Transverse colon (tissue), 4 donors: ENCODE measurements at places on chromosomes 13 and 19.
A peak's percentile ranks its signal among the peaks of the same experiment; 100 is the strongest.

GRCh38 chr19:31356587-31357314, 7.5 kb upstream of the TSHZ3 start:
- DNase-seq: peak; percentile 24

GRCh38 chr19:49065905-49066512, 1.4 kb upstream of the NTF4 start:
- DNase-seq: no peak

- no peak for DNase-seq
These were observed 6.1 kb downstream of the PTGIR start for GRCh38 chr19:46618670-46619231.

- no peak for DNase-seq
These were observed 40.6 kb downstream of the DCLK1 start for GRCh38 chr13:36090592-36090991.

DNA sequence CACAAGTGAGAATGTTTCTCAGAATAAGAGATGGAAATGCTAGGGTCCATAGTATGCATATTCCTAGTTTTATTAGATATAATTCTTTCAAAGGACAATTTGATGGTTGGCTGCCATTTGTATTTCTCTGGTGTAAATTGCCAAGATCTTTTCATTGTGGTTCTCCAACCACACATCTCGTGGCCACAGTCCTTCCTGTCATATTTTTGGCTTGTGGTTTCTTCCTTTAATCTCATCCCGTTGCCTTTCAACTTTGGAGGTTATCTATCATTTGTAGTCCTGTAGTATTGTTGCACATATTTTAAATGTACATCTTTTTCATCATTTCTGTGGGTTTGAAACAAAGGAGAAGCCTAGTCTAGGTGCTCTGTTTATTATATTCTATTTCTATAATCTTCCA, 61.2 kb downstream of the WASF3 start:
- no peak for DNase-seq

DNA sequence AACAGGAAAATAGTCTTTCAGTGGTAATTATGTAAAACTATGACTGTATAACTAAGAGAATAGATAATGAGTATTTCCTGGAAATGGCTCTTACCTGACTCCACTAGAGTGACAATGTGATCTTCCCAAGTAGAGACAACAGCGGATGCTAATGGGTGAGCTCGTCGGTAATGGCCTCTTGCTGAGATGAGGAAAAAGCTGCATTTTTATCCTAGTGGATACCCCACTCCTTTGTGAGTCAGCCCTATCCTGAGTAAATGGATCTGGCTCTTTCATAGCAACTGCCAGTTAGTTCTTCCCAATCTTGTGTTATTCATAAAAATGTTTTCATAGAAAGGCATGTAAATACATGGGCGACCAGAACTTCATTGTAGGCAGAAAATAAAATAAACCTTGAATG, 299.5 kb downstream of the NALCN start:
- no peak for DNase-seq

DNA sequence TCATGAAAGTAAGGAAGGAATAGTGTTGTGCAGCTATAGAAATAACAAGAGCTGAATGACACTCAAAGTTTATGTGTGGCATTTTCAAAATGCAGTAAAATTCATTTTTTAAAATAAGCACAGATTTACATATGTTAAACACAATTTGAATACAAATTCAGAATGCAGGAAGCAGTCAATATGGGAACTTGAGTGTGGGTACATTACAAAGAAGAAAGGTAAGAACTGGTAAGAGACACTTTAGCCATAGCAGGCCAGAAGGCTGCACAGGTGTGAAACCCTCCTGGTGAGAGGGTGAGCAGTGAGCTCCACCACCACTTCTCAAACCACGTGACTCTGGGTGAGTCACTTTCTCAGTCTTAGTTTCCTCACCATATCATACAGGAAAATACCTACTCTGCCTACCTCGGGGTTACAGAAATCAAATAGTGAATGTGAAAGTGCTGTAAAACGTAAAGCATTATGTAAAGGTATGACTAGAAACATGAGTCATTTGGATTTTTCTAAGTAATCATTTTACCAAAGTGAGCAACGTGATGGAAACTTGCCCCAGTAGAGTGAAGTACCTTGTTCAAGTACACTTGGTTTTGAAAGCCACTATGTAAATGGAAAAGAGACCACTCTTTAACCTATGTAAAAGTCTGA, 40.5 kb downstream of the USP12 start:
- no peak for DNase-seq

GRCh38 chr19:7602935-7603497, 7.4 kb downstream of the CAMSAP3 start:
- no peak for DNase-seq

- DNase-seq: no peak
These were observed 10.9 kb downstream of the POLR2E start for GRCh38 chr19:1084024-1084868.

- DNase-seq: no peak
These were observed 130.1 kb upstream of the SLC10A2 start for GRCh38 chr13:103196356-103196755.

DNA sequence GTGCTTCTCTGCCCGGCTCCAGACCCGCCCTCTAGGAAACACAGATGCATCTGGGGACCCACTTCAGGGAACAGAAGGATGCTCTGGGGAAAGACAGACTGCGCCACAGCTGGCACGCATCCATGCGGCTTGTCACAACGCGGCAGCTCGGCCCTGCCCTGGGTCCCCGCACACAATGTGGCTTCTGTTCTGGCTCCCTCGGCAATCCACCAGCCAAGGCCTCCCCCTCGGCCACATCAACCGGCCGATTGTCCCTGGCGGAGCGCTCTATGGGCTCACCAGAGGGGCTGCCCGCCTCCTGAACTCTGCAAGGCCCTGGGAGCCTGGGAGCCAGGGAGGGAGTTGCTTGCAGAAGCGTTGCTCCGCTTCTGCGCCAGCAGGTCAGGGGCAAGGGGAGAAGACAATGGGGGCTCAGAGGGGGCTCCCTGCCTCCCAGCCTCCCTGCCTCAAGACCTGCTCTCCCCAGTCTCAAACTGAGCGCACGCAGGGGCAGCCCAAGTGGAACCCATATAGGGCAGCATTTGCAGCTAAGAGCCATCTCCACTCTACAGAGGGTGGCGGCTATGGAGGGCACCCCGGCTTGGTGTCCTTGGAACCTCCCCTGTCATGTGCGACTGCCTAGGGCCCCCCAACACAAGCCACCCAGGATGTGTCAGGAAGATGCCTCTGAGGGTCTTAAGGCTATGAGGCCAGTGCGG, 37.9 kb downstream of the MLLT1 start:
- DNase-seq: no peak

DNA sequence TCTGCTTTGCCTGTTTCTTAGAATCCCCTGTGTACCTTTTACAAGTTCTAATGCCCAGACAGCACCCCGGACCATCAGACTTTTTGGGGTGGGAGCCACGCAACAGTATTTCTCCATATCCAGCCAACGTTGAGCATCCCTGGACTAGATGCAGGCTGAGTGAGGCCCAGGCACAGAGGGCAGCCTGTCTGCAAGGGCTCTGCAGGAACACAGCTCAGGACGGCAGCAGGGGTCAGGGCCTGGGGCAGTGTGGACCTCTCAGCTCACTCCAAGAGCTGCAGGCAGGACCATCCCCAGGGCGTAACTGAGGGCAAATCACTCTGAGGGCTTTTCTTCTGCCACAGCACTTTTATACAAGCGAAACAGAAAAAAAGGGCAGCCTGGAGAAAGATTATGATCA, 95.8 kb downstream of the DNAJC15 start:
- DNase-seq: no peak

- no peak for DNase-seq
These were observed 107.0 kb upstream of the C1QTNF9B start for GRCh38 chr13:24004142-24004899.

DNA sequence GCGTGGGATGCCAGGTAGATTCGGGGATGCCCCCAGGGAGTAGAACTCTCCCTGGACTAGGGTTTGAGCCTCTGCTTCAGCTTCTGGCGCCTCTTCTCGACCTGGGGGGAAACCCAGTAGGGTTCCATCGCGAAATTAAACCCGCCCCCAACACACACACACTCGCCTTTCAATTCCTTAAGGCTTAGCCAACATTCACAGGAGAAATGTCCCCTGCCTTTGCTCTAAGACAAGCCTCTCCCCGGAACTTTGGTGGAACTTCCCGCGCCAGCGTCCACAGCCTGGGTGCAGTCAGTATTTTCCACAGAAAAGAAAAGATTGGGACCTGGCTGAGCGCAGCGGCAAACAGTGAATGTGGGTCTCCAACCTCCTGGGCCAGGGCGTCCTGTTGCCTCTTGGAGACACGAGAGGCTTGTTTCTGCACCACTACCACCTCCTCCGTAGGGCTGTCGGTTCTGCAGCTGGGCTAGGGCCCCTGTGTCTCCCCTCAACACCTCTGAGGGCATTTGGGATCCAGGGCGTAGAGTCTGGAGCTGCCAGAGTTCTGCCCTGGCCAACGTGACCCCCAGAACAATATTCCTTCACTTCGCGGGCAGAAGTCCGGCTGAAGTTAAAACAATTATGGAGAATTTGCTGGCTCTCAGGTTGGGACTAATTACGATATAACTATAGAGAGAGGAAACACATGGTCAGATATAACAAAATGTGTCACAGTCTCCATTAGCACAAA, 3.2 kb downstream of the PDX1 start:
- DNase-seq: no peak

GRCh38 chr19:8311461-8312260, 3.5 kb upstream of the CD320 start:
- peak; percentile 70 for DNase-seq

- no peak for DNase-seq
These were observed 62.6 kb downstream of the DCLK1 start for GRCh38 chr13:36068566-36068965.

DNA sequence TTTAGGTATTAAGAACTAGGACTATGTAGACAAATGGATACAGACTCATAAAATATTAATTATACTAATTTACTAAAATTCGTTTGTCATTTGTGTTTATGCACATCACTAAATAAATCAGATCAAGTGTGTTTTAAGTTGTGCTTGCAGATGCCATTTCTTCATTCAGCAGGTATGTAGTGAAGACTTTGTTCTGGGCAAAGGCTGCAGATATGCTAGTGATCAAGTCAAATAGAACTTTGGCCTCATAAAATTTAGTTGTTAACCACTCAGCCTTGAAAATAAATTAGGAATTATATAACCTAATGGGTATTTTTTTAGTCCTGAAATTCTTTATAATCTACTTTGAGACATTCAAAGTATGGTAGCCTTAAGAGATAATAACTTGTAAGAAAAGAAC, 80.4 kb upstream of the TRPC4 start:
- no peak for DNase-seq

GRCh38 chr13:95304453-95304852, 3.2 kb upstream of the ABCC4 start:
- no peak for DNase-seq

DNA sequence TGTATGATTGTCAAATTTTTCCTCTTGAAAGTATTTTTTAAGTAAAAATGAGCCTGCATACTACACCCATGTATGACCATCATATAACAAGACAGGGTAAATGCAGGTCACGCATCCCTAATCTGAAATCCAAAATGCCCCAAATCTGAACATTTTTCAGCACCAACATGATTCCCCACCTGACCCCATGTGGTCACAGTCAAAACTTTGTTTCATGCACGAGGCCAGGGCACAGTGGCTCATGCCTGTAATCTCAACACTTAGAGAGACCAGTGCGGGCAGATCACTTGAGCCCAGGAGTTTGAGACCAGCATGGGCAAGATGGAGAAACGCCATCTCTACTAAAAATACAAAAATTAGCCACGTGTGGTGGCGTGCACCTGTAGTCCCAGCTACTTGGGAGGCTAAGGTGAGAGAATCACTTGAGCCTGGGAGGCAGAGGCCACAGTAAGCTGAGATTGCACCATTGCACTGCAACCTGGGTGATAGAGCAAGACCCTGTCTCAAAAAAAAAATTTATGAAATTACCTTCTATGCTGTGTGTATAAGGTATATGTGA, 63.7 kb upstream of the NPAS1 start:
- DNase-seq: no peak

DNA sequence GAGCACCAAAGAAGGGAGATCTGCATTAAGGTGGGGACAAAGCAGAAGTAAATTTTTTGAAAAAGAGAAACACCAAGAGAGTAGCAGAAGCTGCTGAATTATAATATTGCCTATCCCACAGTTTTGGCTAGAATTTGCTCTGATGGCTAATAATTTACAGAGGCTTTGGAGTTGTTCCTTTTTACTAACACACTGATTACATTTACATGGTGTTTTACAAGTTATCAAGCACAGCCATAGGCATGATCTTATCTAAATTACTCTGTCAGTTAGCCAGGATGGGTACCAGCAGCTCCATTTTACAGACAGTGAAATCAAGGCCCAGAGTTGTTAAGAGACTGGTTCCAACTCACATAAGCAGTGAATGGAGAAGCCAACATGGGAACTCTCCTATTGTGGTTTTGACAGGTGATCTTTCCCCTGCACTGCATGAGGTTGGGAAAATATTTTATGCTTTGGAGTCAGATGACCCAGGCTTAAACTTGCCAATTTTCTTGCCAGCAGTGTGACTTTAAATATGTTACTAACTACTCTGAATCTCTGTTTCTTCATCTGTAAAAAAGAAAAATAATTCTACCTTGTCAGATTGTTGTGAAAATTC, 33.5 kb upstream of the ESD start:
- DNase-seq: no peak

GRCh38 chr13:27133889-27134288, 37.7 kb downstream of the USP12 start:
- DNase-seq: no peak

DNA sequence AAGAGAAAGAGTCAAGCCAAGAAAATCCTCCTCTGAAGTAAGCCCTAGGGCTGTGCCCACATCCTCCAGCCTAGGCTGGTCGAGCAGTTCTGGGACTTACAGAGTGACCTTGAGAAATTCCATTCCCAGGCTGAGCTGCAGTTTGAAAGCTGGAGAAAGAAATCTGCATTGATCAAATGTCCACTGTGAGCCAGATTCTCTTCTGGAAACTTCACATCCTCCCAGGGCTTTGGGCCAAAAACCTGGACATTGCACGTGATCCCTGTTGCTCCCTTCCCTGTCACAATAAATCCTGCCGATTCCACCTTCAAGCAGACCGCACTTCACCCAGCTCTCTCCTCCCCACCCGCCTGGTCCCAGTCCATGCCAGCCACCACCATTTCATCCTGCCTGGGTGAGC, 15.7 kb downstream of the TMEM143 start:
- DNase-seq: no peak

GRCh38 chr19:29873801-29874575, 62.2 kb downstream of the CCNE1 start:
- no peak for DNase-seq

- DNase-seq: no peak
These were observed 34.8 kb downstream of the PCDH17 start for GRCh38 chr13:57666131-57666953.

GRCh38 chr13:51770681-51771417, 33.1 kb downstream of the DHRS12 start:
- no peak for DNase-seq

- no peak for DNase-seq
These were observed 98.2 kb downstream of the UBL3 start for GRCh38 chr13:29752175-29752574.

DNA sequence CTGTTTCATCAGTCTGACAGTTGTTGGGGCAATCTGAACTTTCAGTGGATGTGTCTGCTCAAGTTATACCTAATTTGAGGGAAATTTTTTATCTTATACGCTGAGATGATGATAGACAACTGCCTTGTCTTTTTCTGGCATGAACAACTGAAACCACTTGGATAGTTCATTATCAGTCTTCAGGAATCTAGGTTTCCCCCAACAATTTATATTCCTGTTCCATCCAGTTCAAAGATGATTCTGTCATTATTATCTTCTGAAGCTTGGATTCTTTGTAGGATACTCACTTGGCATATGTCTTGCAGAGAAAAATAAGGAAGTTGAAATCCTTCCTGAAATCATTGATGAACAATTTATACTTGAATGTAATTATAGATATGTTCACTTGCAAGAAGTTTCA, 193.7 kb downstream of the LMO7 start:
- no peak for DNase-seq
